ENCODE measurements at places on chromosomes 4 and X.

DNA sequence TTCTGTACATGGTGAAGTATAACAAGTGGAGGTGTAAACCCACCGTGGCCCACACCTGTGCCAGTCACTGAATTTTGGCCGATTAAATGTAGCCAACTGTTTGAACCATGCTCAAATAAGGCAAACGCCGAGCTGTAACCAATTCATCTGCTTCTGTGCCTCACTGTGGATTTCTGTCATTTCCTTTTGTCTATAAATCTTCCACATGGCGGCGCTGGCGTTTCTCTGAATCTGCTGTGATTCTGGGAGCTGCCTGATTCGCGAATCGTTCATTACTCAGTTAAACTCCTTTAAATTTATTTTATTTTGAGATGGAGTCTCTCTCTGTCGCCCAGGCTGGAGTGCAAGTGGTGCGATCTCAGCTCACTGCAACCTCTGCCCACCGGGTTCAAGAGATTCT, 19.2 kb downstream of the SUPT20HL2 start:
- DNase-seq, result no peak

DNA sequence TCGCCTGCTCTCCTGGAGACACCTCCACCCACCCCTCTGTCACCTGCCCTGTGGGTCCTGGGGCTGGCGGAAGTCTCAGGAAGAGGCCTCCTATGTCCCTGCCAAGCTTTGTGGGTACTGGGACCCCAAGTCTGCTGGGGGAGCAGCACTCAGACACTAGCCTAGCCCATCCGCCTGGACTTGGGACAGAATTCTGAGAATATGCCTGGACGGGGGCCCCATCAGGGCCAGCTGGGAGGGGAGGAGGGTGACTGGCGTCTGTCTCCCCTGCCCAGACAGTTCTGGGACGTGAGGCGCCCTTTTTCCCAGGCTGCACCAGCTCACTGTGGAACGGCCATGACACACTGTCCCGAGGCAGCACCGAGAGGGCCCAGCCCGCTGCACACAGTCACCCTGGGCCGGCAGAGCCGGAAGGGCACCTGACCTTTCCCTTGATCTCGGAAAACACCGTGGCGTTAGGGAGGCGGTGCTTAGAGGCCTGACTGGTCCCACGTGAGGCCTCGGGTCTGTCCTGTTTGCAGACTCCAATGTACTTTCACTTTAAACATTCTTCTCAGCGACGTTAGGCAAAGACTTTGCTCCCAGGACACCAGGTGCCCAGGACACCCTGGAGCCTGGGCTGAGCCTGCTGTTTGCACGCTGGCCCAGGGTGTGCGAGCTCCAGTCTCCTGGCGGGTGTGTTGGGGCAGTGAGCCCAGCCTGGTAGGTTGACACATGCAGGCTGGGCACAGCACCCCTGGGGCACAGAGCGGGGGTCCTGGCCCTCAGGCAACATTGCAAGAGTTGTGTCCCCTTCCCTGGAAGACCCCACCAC, 700 bp downstream of the SLC26A1 start:
- DNase-seq, result no peak

- DNase-seq, result no peak
Observed at GRCh38 chr4:176307666-176307930, 12.2 kb upstream of the SPCS3 start.

DNA sequence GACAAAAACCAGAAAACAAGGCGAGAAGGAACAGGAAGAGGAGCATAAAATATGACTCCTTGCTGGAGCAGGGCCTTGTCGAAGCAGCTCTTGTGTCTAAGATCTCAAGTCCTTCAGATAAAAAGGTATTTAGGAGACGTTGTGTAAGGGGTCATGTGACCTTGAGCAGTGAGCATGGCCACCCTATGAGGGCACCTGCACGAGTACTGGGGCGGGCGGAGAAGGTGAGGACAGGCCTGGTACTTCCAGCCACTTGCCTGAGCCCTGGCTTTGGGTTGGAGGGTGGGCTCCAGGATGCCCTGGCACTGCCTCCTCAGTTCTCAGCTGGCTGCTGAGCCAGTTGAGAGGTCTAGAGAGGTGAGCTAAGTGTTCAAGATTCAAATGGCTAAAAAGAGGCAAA, 29.9 kb downstream of the NSD2 start:
- DNase-seq, result no peak

DNA sequence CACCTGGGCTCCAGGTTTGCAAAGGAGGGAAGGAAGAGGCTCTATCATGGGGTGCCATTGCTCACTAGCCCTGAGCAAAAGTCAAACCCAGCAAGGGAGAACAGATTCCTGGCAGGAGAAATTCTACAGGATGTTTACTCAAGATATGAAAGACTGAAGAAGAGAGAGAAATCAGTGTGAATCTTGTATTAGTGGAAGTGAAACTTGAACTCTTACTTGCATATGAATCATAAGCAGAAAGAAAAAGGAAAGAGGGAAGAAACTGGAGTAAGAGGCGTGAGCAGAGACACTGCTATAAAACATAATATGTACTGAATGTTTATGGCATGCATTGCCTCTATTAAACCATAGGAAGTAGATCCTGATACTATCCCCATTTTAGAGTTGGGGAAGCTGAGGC, 60.9 kb downstream of the C4orf46 start:
- DNase-seq, result no peak

- DNase-seq, result no peak
Observed at GRCh38 chr4:125770814-125771398, 456.2 kb downstream of the FAT4 start.

DNA sequence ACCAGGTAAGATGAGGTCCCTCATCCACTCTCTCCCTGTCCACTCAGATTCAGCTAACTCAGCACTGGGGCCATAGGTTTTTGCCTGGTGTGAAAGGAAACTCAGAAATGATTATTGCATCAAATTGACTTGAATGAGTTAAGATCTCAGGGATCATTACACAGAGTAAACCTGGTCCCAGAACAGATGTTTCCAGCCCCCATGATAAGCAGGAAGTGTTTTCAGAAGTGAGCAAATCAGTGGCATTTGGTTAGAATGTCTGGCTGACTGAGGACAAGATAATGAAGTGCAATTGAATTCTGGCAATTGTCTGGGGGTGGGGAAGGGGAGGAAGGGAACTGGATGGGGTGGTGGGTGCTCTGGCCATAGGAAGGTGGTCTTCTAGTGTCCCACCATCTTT, 108.0 kb downstream of the CHIC2 start:
- DNase-seq, result no peak

GRCh38 chr4:55437356-55437796, 41.6 kb downstream of the TMEM165 start:
- no peak for DNase-seq

DNA sequence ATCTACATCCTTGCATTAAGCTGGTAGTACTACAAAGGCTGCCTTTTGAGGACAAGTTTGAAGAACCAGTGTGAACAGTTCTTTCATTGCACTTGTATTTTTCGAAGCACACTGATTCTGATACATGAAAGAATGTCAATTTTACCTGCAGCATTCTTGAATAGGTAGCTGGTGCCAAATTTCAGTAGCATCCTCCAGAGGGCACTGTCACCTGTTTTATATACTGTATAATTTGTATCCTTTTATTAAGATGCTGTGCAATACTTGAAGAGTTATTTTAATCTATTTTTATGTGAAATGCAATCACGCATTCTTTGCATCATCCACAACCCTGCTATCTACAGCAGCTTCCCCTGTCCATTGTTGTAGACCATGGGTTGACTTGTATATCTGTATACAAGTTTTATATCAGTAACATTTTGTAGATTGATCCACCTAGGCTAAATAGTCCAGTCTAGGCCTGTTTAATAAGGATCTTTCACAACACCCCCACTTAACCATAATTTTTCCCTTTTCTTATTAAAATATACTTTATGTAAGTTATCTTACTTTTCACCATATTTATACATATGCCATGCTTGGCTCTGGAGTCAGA, 325.7 kb downstream of the PCDH7 start:
- DNase-seq, result no peak

GRCh38 chr4:184375027-184375426, 99.3 kb downstream of the IRF2 start:
- DNase-seq, result no peak

DNA sequence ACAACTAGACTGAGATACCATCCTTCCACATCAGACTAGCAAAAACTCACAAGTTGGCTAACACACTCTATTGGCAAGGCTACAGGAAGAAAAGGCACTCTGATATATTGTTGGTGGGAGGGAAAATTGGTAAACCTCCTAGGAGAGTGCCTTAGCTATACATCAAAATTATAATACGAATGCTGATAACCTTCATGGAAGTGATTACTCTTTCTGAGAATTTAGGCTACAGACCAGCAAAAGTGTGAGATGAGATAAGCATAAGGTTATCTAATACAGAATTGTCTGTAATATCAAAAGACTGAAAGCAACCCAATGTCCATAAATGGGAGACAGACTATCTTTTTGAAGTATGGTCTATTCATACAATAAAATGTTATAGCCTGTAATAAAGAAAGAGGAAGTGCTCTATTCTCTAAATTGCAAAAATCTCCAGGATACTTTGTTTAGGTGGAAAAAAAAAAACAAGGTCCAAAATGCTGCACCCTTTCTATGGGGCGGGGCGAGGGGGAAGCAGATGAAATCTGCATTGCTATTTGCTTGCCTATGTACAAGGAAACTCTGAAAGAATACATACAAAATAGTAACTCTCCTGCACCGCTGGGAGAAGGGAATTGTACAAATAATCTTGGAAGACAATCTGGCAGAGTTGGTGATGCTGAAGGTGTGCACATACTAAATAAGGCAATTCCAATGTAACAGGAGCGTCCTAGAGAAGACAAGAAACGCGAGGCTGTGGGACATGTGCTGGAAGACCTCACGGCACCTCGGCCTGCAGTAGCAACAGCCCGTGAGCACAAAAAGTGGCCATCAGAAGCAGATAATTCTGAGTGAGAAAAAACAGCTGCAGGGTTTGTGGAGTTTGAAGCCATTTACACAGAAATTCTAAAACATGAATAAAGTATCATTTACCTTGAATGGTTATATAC, 109.7 kb downstream of the AFAP1 start:
- DNase-seq, result no peak

- DNase-seq, result no peak
Observed at GRCh38 chr4:173415885-173416653, 17.2 kb upstream of the SCRG1 start.

DNA sequence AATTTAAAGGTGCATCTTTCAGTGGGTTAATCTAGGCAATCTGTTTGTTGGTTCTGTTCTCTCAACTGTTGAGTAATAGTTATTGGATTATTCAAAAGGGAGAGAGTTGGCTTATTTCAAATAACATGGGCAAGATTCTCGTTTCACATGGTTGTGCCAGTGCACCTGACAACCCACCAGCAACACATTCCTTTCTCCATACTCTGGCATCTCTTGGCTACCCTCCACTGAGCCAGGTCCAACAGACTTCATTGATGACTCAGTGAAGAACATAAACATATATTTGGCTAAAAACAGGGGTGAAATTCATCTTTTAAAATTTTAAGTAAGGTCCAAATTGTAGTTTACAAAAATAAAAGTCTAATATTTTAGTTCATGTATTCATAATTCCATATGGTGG, 967.2 kb downstream of the RPA4 start:
- DNase-seq, result no peak

- DNase-seq, result no peak
Observed at GRCh38 chrX:113390531-113390930, 549.9 kb upstream of the AMOT start.

DNA sequence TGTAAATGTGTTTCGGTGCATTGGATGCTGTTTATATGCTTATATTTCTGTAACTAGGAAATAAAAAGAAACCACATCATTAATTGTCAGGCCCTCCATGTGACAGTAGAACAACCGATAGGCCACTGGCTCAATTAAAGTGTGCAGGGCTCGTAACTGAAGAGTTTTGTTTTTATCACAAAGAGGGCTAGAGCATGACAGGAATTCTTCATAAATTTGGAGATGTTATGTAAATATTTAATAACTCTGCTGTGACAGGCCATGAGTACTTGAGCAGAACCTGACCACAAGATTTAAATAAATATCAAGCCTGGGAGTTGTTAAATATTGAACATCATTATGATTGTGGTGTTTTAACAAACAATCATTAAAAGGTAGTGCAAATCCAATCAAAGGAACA, 55.9 kb downstream of the MID1 start:
- DNase-seq, result no peak

- DNase-seq, result no peak
Observed at GRCh38 chr4:66688674-66689073, 856.6 kb downstream of the CENPC start.

GRCh38 chrX:116413273-116413672, 23.1 kb upstream of the SLC6A14 start:
- DNase-seq, result no peak

DNA sequence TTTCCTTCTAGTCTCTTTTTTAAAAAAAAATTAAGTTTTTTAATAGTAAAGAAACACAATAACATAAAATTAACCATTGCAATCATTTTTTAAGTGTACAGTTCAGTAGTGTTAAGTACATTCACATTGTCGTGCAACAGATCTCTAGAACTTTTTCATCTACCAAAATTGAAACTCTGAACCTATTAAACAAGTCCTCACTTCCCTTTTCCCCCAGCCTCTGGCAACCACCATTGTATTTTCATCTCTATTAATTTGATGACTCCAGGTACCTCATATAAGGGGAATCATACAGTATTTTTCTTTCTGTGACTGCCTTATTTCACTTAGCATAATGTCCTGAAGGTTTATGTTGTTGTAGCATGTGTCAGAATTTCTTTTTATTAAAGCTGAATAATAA, 31.8 kb downstream of the MSL3 start:
- DNase-seq, result no peak

DNA sequence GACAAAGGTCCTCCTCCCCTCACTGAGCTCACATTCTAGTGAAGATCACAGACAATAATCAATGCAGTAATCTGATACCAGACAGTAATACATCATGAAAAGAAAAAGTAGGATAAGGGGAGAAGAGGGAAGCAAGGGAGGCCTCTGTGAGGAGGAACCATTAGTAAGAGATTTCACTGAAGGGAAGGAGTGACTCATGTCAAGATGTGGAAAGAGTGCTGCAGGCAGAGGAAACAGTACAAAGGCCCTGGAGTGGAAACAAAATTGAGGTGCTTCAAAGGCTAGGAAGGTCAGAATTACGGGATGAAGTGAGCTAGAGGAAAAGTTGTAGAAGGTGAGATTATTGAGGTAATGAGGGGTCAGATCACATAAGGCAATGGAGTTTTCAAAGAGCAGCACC, 38.1 kb downstream of the LAMTOR3 start:
- DNase-seq, result no peak

DNA sequence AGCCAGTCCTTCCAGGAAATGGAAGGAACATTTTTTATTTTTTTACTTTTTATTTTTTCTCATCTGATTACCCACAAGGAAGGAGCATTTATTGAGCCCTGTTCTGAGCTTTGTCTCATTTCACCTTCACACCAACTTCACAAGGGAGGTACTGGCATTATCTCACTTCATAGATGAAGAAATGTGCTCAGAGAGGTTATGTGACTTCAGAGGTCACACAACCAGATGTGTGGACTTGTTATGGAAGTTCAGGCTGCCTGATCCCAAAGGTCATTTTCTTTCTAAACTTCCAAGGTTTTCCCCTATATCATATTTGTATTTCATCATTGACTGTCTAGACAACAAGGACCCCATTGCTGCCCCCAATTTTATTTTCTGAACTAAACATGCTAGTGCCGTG, 160.3 kb downstream of the DCLK2 start:
- DNase-seq, result no peak

- no peak for DNase-seq
Observed at GRCh38 chr4:8135666-8136065, 22.9 kb downstream of the ABLIM2 start.

- DNase-seq, result no peak
Observed at GRCh38 chr4:41424522-41424921, 113.4 kb upstream of the LIMCH1 start.

Measured in NCI-H774 (cell line).